ENCODE measurements at places on chromosomes 2 and 18.

DNA sequence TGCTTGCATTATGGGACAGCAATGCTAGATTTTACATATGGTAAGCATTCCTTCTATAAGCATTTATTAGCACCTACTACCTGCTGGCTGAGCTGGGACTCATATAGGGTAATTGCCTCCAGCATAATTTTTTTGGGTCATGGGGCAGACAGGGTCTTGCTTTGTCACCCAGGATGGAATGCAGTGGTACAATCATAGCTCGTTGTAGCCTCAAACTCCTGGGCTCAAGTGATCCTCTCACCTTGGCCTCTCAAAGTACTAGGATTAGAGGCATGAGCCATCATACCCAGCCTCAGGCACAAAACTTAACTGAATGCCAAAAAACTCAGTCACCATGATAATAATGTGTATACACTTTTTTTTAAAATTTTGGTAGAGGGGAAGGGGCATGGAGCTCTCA is 35.3 kb downstream of the TMEM237 start:
- no peak for DNase-seq

DNA sequence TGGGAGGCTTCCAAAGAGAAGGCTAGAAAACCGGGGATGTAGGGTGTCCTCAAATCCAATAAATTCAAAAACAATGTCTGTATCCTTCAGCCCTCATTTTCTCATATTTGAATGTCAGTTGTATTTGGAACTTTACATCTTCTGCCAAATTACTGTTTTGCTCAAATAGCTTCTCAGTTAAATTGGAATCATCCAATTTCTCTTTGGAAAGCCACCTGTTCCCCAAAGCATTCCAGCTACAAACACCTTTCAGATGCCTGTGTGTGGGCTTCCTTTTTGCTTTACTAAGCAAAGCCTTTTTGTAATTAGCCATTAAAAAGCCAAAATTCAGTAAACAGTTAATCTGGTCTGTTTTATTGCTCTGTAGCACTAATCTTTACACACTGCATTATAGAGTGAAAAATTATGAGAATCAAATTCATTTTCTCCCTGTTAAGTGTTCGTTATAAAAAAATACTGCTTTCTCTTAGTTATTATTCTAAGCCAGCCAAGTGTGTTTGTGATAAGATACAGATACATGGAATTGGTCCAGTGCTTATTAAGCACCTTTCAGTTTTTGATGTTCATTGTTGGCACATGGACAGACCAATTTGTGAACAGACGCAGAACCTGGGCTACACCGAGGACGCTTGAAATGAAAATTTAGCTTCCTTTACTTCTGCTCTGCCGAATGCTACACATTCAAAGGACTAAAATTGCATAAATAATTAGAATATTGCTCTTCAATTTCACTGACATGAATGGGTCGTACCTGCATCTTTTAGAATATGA is 151.6 kb downstream of the RTN4 start:
- DNase-seq, result no peak

DNA sequence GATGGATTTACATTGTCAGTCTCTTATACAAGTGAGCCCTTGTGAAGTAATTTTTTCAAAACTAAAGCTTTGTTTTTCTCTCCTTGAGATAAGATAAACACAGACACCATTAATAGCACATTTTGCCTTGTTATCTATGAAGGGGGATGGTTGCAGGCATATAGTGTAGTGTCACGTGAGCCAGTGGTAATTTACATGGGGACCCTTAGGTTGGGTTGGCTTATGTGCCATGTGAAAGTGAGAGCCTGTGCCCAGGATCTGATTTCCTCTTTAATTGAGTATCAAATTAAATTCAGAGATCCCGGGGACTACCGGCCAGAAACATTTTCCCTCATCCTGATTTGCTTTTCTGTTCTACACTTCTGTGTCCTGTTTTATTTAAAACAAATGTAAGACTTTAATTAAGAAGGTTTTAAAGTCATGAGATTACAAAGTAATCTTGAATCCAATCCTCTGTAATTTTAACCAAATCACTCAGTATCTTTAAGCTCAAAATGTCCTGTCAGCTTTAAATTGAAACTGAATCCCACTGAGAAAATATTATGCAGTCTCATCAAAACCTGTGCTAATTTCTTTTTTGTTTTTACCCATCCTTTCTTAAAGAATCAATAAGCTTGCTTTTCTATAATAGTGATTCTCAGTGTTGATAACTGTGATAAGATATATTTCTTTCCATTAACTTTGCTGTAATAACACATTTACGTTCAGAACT is 63.8 kb downstream of the PTPRM start:
- no peak for DNase-seq

GRCh38 chr2:224127871-224128501 is 88.9 kb upstream of the SERPINE2 start:
- DNase-seq, result peak; percentile 81

- peak; percentile 92 for DNase-seq
These were observed 66.2 kb upstream of the KLF7 start for GRCh38 chr2:207231967-207232366.

GRCh38 chr2:86541334-86541733 is 21.9 kb downstream of the CHMP3 start:
- DNase-seq, result no peak

DNA sequence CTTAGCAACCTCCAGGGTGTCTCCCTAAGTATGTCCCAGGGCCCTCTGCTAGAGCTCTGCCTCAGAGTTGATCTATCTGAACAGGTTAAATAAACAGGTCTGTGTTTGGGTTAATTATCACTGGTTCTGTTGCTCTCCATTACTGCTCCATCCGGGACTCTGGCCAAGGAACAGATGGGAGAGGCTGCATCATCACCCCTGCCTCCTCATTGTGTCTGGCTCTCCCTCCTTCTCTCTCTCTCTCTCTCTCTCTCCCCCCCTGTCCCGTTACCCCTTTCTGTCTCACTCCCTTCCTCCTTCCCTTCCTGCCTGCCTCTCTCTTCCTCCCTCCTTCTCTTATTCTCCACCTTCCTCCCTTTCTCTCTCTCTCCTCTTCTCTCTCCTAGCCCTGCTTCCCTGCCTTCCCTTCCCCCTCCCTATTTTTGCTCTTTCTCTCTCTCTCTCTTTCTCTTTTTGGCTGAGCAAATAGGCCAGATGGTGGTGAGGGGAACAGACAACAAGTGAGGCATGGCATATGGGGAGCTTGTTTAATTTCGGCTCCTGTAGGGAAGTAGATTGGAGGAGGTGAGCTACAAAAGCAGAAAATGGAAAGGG is 62.1 kb downstream of the SETBP1 start:
- DNase-seq, result peak; percentile 63

DNA sequence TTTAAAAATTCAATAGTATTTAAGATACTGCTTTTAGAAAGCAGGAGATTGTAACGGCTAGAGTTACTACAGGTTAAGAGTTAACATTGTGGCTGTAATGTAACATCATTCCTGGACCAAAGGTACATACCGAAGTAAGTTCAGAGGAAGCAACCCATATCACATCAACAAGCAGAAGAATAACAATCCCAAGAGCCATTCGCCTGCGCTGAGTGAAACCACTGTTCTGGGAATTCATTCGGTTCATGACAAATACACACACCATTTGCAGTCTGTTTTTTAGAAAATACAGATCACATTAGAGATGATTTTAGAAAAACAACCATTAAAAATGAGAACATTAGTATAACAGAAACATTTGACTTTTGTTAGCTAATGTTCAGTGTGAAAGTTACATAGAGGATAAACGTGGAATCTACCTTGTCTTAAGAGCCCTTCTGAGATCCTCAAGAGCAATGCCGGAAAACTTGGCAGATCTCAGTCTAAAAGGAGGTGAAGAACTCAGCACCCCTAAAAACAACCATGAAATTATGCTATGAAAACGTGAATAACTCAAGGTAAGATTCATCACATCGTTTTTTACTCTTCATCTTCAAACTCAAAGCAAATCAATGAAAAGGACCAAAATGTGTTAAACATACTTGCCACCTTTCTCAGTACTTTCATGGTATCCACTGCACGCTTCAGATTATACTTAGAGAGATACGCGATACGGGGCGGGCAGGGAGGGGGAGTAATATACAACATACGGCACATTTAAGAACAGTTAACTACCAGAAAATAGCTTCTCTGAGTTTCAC is 1.2 kb downstream of the SLC35F5 start:
- no peak for DNase-seq
